Kidney (tissue), 22 donors: ENCODE measurements at places on chromosomes 7 and 10. TPM values are rescaled to one million over a fixed set of nuclear protein-coding genes. Genes with fewer than 3 reads are reported as not detected.

- H3K27ac ChIP-seq = no peak overlapping the region
- peaks cover 7% of the 10 kb centered on the region for H3K27me3 ChIP-seq
- no peak overlapping the region for H3K4me3 ChIP-seq
- no peaks in the 10 kb centered on the region for H3K4me1 ChIP-seq
- peak; percentile 85 for DNase-seq
Observed at GRCh38 chr7:151017953-151018420, 6.3 kb downstream of the ATG9B start.

DNA sequence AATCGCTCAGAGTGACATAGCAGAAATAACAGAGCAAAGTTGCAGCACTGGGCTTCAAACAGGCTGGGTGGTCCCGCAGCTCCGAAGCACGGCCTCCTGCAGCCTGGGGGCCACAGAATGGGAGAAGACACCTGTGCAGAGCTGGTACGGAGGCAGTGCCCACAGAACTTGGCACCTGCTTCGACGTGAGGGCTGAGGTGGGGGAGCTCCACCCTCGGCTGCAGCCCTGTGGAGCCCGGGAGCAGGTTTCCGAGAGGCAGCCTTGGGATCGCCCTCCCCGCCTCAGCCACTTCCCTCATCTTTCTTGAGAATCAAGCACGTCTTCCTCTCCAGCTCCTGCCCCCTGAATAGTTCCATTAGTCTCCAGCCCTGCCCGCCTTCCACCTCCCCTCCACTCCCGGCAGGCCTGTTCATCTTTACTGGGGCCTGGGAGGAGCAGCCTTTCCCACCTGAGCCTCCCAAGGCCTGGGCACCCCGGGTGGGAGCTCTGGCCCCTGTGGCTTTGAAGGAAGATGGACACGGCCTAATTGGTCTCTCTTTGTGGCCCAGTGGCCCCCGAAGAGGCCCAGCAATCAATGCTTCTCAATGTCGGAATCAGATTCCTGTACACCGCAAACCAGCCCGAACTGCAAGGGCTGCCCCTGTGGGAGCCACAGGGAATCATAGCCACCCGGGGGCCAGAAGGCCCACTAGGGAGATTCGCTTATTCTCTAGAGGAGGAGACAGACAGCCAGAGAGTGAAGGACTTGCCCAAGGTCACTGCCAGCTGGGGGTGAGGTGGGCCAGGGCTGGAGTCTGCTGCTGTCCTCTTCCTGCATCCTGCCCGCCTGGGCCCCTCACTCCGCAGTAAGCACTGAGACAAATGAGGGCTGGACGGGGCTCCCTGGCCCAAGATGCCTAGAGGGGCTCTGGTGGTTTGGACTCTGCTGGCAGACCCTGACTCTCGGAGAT is 17.0 kb upstream of the PCBD1 start:
- H3K36me3 ChIP-seq = no peaks in the 10 kb centered on the region
- H3K4me1 ChIP-seq = no peaks in the 10 kb centered on the region
- no peak overlapping the region for H3K27ac ChIP-seq

DNA sequence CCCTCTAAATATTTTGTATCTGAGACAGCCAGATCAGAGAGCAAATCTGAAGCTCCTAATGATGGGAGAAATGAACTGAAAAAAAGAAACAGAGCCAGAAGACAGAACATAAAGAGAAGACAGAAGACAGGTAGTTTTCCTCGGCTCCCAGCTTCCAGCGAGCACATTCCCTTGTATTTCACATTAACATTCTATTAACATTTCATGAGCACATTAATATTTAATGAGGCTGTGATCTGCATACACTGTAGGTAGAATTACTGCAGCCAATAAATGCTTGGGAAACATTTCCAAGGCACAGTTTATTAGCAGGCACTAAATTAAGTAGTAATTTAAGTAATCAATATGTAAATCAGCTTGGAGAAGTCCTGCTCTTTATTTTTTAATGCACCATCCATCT is 349.9 kb downstream of the ELMO1 start:
- H3K36me3 ChIP-seq = no peaks in the 10 kb centered on the region
- no peaks in the 10 kb centered on the region for H3K4me1 ChIP-seq
- DNase-seq = no peak
- no peak overlapping the region for H3K4me3 ChIP-seq
- H3K27me3 ChIP-seq = no peaks in the 10 kb centered on the region
- no peak overlapping the region for H3K27ac ChIP-seq

DNA sequence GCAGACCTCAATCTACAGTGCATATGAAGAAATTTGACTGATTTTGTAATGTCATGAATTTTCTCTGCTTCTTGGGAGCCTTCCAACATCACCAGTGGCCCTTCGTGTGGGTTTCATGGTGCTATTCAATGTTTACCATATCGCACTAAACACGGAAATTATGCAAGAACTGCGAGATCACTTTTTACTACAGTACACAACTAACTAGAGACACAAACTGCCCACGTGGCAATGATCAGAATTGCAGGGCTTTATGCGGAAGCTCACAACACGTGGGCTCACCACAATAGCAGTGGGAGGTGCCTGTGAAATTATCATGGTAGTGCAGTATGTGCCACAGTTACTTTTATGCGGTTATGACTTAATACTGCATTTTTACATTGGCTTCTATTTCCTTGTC is 449.7 kb upstream of the KLF6 start:
- H3K36me3 ChIP-seq = no peaks in the 10 kb centered on the region
- H3K27me3 ChIP-seq = no peaks in the 10 kb centered on the region
- no peak for DNase-seq
- no peak overlapping the region for H3K27ac ChIP-seq
- H3K4me1 ChIP-seq = no peaks in the 10 kb centered on the region

The PNLIPRP2 gene
- not detected for total RNA-seq

GRCh38 chr7:857661-858060 is 18.7 kb upstream of the GET4 start:
- no peaks in the 10 kb centered on the region for H3K4me1 ChIP-seq
- no peak overlapping the region for H3K4me3 ChIP-seq
- no peaks in the 10 kb centered on the region for H3K27me3 ChIP-seq

- peak; percentile 26 for DNase-seq
- no peak within 1 kb of the TSS for H3K4me3 ChIP-seq
- no peaks in the 10 kb centered on the region for H3K27me3 ChIP-seq
- H3K4me1 ChIP-seq = no peaks in the 10 kb centered on the region
- H3K36me3 ChIP-seq = no peaks in the 10 kb centered on the region
Observed at GRCh38 chr7:56092789-56093531, at the start of gene PHKG1. Gene PHKG1, minus strand, starts transcription at chr7:56092952. Its CDS starts 4,011 bp downstream, at chr7:56088941.

- no peaks in the 10 kb centered on the region for H3K27me3 ChIP-seq
- H3K4me3 ChIP-seq = no peak overlapping the region
- H3K4me1 ChIP-seq = no peaks in the 10 kb centered on the region
- no peak for DNase-seq
- no peak overlapping the region for H3K27ac ChIP-seq
Observed at GRCh38 chr7:111633878-111634277, 71.6 kb upstream of the IMMP2L start.

The GNGT1 gene
- 0.35 TPM for total RNA-seq

DNA sequence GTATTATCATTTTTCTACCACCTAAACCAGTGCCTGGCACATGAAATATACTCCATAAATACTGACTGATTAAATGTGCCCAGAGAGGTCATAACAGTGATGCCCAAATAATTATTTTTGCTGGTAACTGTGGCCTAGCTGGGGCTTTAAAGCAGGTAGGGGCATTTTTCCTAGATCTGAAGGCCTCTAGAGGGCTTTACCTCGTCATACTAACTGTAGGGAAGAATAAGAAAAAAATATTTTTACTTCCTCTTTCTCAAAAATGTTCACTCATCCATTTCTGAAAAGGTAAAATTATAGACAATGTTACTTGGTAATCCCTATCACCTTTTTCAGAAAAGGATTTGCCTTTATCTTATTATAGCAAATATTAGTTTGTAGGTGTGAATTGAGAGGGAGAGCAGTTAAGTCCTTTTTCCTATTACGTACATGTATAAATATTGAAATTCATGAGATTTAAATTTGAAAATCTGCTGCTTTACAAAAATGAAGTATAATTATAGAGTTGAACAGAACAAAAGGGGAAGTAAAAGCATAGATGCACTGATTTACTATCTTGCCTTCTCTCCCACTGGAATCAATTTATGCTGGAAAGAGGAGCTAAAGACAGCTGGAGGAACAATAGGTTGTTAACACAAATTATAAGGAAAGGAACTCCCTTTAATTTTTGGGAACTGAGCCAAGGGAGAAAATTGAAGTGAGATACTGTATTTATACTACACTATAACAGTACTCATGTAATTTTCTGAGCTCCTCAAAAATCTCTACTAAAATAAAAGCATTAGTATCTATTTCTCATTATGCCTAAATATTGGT is 71.5 kb upstream of the NOBOX start:
- no peaks in the 10 kb centered on the region for H3K36me3 ChIP-seq
- DNase-seq = no peak
- no peaks in the 10 kb centered on the region for H3K27me3 ChIP-seq
- H3K27ac ChIP-seq = no peak overlapping the region
- H3K4me1 ChIP-seq = peaks cover 3% of the 10 kb centered on the region

GRCh38 chr10:75117995-75118394 is 6.5 kb downstream of the SAMD8 start:
- H3K27me3 ChIP-seq = no peaks in the 10 kb centered on the region
- no peaks in the 10 kb centered on the region for H3K36me3 ChIP-seq
- no peak for DNase-seq

The C10orf90 gene
- total RNA-seq = not detected

- H3K27me3 ChIP-seq = no peaks in the 10 kb centered on the region
- H3K4me3 ChIP-seq = no peak overlapping the region
- H3K4me1 ChIP-seq = peaks cover 5% of the 10 kb centered on the region
- H3K36me3 ChIP-seq = no peaks in the 10 kb centered on the region
Observed at GRCh38 chr10:86871563-86872183, 85.7 kb downstream of the MMRN2 start.

GRCh38 chr7:36260481-36260880 is 107.4 kb downstream of the EEPD1 start:
- peaks cover 22% of the 10 kb centered on the region for H3K4me1 ChIP-seq
- H3K27me3 ChIP-seq = no peaks in the 10 kb centered on the region
- no peak overlapping the region for H3K27ac ChIP-seq
- H3K4me3 ChIP-seq = no peak overlapping the region
- DNase-seq = no peak

The MMRN2 gene
- total RNA-seq = 65.9 TPM

The MYL10 gene
- total RNA-seq = not detected

GRCh38 chr7:80873140-80873539 is 45.7 kb downstream of the SEMA3C start:
- no peak for DNase-seq
- no peak overlapping the region for H3K27ac ChIP-seq
- H3K4me1 ChIP-seq = no peaks in the 10 kb centered on the region
- no peaks in the 10 kb centered on the region for H3K27me3 ChIP-seq

DNA sequence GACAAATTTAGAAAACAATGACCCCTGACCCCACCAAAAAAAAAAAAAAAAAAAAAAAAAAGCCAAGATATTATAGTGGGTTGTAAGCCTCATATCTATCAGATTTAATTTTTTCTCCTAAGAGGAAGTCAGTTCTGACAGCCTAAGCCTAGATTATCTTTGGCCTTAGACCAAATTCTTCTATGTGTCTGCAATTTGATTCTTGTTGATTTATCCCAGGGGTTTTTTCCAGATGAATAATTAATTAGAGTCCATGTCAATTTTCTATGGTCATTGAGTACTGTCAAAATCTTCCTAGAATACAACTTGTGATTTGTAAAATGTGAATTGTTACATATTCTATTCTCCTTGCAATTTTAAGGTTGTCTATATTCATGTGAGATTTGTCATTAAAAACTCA is 151.6 kb upstream of the CACNA2D1 start:
- no peaks in the 10 kb centered on the region for H3K27me3 ChIP-seq
- no peak for DNase-seq
- no peaks in the 10 kb centered on the region for H3K4me1 ChIP-seq
- no peak overlapping the region for H3K27ac ChIP-seq

DNA sequence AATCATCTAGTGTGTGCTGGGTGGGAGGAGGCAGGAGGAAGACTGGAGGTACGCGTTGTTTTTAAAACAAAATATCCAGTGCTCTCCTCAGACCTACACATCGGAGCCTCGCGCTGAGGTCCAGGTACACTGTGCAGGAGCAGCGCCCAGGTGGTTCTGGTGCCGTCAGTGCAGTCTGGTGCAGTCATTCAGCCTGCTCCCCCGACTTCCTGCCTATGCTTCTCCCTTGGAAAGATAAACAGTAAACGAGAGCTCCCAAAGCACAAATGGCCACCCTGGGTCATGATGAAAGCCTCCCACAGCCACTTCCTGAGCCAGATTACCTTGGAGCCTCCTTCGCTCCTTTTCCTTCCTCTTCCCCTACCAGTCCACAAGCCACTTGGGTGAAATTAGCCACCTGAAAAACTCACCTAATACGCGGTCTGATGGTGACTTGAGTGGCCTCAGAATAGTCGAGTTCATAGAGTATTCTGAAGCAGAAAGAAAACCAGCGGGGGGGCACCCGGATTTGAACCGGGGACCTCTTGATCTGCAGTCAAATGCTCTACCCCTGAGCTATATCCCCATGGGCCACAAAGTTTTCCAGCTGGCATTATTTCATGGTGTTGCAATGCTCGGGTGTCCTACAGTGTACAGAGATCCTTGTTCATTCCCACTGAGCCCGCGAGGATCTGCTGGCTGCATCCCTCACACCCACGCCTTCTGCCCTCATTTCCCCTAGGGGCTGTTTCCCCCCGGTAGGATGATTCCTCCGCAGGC is 82.5 kb downstream of the ZNF467 start:
- no peaks in the 10 kb centered on the region for H3K4me1 ChIP-seq
- H3K27me3 ChIP-seq = peaks cover 14% of the 10 kb centered on the region
- peak; percentile 39 for DNase-seq
- H3K4me3 ChIP-seq = no peak overlapping the region
- H3K27ac ChIP-seq = no peak overlapping the region

GRCh38 chr10:59757966-59758365 is 4.7 kb upstream of the MRLN start:
- no peaks in the 10 kb centered on the region for H3K4me1 ChIP-seq
- no peak for DNase-seq
- H3K27ac ChIP-seq = no peak overlapping the region
- no peaks in the 10 kb centered on the region for H3K36me3 ChIP-seq
- no peak overlapping the region for H3K4me3 ChIP-seq
- no peaks in the 10 kb centered on the region for H3K27me3 ChIP-seq

DNA sequence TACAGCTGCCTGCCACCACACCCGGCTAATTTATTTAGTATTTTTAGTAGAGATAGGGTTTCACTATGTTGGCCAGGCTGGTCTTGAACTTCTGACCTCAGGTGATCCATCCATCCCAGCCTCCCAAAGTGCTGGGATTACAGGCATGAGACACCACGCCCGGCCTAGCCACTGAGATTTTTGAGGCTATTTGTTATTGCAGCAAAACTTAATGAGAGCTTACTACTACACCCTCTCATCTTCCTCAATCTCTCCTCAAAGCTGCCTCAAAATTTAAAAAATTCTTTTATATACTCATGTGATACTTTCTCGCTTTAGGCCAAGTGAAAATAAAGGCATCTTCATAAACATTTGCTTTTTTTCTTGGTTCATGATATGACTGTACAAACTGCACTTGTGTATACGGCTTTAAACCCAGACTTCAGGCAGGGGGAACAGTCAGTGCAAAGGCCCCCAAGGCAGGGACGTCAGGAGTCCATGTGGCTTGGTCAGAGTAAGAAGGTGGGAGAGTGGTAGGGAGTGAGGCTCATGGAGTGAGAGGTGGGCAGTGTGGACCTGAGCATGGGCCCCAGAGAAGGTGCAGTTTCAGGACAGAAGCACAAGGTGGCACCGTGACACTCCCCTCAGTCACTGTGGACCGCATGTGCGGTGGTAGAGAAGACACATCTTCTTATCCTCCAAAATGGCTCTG is 55.5 kb downstream of the SYPL1 start:
- peak; percentile 85 for DNase-seq
- H3K27ac ChIP-seq = no peak overlapping the region
- no peaks in the 10 kb centered on the region for H3K27me3 ChIP-seq
- H3K4me3 ChIP-seq = no peak overlapping the region
- peaks cover 20% of the 10 kb centered on the region for H3K4me1 ChIP-seq

The STEAP4 gene
- 80.2 TPM for total RNA-seq

The TMEM60 gene
- total RNA-seq = 11.9 TPM

GRCh38 chr10:61669161-61669725 is 6.5 kb downstream of the CABCOCO1 start:
- no peak overlapping the region for H3K27ac ChIP-seq
- H3K4me3 ChIP-seq = no peak overlapping the region
- DNase-seq = no peak
- no peaks in the 10 kb centered on the region for H3K27me3 ChIP-seq
